ENCODE measurements at places on chromosomes 4 and X.

DNA sequence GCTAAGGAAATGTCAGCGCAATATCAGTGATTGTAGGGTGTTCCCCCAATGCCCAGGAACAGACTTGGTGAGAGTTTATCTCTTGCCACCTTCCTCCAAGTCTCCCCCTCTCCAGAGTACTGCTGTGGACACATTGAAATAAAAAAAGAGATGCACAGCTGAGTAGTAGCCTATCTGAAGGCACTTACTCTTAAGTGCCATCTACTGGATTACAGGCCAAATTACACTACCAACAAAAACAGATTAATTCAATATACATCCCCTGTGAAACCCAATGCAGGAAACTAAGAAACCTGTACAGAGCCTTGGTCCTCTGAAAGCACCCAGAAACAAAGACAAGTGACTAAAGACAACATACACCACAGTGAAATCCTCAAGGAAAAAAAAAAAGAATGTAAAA lies 460.3 kb downstream of the ZIC3 start:
- DNase-seq: peak; percentile 9

- DNase-seq: no peak
Observed at GRCh38 chrX:72368796-72369195, 63.1 kb upstream of the CITED1 start.

GRCh38 chr4:159212675-159213293 lies 109.9 kb downstream of the RAPGEF2 start:
- DNase-seq: no peak

DNA sequence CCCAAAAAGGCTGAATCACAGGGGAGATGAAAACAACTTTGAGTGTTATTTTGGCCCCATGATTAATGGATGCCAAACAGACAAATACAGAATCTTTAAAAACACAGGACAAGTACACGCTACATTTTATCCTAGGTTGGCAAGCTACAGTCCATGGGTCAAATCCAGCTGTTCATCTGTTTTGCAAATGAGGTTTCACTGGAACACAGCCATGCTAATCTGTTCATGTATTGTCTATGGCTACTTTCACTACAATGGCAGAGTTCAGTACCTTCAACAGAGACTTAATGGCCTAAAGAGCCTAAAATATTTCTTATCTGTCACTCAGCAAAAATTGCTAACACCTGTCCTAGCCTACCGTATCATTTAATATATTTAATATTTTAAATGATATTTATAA lies 1548.5 kb upstream of the IGFBP7 start:
- no peak for DNase-seq

DNA sequence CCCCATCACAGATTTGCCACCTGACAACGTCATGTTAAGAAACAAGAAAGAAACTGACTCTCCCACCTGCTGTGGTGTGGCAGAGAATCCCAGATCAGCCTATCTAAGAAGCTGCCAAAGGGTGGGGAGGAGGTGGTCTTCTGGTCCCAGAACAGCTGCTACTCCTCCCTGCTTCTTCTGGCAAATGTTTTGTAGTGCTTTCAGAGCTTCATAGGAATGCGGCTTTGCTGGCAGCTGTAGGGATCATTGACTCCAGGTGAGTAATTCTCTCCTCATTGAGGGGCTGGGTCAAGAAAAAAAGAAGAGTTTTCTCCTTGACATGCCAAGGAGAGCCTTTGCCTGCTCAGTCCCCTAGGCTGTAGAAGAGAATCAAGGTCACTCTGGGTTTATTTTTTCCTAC lies 23.3 kb downstream of the NRK start:
- DNase-seq: no peak

GRCh38 chr4:37988670-37989069 lies 28.5 kb downstream of the PTTG2 start:
- DNase-seq: no peak

Data from NCI-H1436 (cell line).